ENCODE measurements at places on chromosomes 5 and 9. TPM values are rescaled to one million over a fixed set of nuclear protein-coding genes. Genes with fewer than 3 reads are reported as not detected.

DNA sequence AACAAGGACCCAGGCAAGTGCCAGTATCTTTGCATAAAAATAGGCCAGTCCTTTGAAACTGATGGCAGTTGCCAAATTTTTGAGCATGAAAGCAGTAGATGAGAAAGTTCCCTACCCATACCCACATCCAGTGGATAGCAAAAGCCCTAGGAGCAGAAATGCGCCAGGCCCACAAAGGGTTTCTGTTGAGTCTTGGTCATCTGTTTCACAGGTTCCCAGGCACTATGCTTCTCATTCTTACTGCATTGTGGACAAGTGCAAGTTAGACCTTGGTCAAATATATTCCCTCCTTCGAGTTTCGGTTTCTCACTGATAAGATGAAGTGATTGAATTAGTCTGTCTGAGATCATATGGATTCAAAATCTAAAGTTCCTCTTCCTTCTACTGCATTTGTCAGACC lies 152.3 kb downstream of the NR3C1 start:
- H3K36me3 ChIP-seq: no peaks in the 10 kb centered on the region
- H3K27me3 ChIP-seq: no peaks in the 10 kb centered on the region
- H3K4me3 ChIP-seq: no peak overlapping the region
- H3K4me1 ChIP-seq: no peaks in the 10 kb centered on the region

Gene C9
- total RNA-seq: 0.27 TPM

DNA sequence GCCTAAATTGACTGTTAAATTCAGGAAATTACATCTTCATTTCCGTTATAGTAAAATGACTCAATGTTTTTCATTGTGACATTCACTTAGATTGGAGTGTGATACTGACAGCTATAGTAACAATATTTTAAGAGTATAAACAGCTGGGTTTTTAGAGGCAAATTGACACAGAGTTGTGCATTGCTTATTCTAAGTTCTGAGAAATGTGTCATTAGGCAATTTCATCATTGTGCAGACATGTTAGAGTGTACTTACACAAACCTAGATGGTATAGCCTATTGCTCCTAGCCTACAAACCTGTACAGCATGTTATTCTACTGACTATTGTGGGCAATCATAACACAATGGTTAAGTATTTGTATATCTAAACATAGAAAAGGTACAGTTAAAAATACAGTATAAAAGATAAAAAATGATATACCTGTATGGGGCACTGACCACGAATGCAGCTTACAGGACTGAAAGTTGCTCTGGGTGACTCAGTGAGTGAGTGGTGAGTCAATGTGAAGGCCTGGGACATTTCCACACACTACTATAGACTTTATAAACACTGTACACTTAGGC lies 132.7 kb downstream of the PDE4D start:
- no peaks in the 10 kb centered on the region for H3K27me3 ChIP-seq
- H3K4me3 ChIP-seq: no peak overlapping the region
- H3K4me1 ChIP-seq: peaks cover 5% of the 10 kb centered on the region
- H3K36me3 ChIP-seq: no peaks in the 10 kb centered on the region
- no peak overlapping the region for H3K27ac ChIP-seq
- DNase-seq: no peak

Gene IL3
- total RNA-seq: not detected

Gene GRM6
- not detected for total RNA-seq

DNA sequence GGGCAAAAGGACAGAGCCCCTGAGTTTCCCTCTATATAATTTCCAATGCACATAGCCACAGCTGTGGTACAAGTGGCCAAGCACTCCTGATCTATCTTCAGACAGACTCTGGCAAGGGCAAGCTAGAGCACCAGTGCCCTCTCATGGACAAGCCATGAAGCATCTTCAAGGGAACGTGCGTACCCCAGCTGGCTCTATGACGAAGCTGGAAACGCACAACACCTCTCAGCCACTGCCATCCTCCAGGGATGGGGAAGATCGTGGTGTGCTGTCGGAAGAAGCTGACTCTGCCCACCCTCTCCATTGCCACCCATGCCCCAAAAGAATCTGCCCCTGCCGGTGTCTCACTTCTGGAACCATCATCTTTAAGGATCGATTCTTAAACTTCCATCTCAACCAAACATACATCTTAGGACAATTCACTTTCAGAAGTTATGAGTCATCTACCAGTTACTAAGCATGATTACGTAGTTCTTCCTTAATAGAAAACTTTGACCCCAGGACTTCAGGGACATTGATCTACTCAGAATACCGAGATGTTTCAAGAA lies 482.9 kb downstream of the AGTPBP1 start:
- H3K27ac ChIP-seq: no peak overlapping the region
- no peaks in the 10 kb centered on the region for H3K4me1 ChIP-seq
- no peak for DNase-seq
- H3K4me3 ChIP-seq: no peak overlapping the region
- H3K36me3 ChIP-seq: no peaks in the 10 kb centered on the region

- no peaks in the 10 kb centered on the region for H3K36me3 ChIP-seq
- H3K27me3 ChIP-seq: no peaks in the 10 kb centered on the region
- H3K27ac ChIP-seq: peak overlapping the region; percentile 90
- H3K4me3 ChIP-seq: peak overlapping the region; percentile 30
These were observed 156.3 kb upstream of the IER5L start for GRCh38 chr9:129334105-129334935.

DNA sequence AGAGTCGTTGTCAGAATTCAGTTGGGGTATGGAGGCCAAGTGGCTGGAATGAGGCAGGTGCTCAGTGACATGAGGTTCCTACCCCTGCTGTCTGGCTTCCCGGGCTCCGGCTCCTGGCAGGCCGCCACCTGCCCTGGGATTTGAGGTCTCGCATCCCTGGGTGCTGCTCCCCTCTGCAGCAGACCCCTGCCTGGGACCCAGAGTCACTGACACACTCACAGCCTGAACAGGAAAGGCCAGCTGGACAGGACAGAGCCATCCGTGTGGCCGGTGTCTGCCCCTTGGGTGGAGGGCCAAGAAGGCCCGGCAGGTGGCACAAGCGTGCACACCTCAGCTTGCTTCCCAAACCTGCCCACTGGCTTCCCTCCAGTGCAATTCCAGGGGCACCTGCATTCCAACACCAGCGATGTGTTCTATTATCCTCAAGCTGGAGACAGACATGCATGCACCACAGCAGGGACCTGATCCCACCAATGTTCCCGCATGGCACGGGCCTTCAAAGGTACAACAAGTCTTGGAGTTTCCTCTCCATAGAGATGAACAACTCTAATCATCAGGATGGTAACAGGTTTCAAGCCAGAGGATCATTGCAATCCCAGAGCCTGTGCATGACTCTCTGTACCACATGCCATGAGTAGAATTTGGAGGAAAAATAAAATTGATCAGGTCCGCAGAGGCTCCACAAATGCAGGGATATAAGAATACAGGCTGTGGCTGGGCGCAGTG lies 45.6 kb upstream of the RNF130 start:
- no peak overlapping the region for H3K4me3 ChIP-seq
- DNase-seq: peak; percentile 45
- no peaks in the 10 kb centered on the region for H3K36me3 ChIP-seq
- H3K27ac ChIP-seq: no peak overlapping the region

GRCh38 chr5:91357806-91358205 lies 25.3 kb downstream of the ARRDC3 start:
- no peak overlapping the region for H3K4me3 ChIP-seq
- no peaks in the 10 kb centered on the region for H3K27me3 ChIP-seq

DNA sequence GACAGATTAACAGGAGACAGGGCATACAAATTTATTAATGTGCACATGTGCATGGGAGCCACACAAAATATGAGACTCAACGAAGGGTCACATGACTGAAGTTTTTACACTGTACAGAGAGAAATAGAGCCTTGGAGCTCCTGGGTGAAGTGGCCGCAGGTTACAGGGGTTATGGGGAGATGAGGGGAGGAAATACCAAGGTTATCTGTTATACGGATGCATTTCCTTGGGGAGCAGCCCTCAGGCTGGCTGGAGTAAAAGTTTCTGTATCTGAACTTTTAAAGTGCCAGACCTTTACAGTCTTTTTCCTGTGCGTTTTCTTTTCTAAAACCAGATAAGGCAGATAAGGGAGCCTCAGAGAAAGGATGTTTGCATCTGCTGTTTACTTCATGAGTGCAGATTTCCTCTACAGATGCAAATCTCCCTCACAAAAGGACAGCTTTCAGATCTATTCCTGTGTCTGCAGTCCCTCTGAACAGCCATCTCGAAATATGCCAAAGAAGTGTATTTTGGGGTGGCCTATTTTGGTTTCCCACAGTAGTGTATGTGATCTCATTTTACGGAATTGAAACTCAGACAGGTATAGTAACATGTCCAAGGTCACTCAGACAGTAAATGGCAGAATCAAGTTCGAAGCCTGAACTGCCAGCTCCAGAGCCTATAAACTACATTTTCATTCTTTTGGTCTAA lies 139.3 kb upstream of the FBXL17 start:
- no peak overlapping the region for H3K27ac ChIP-seq
- DNase-seq: no peak
- peaks cover 6% of the 10 kb centered on the region for H3K4me1 ChIP-seq
- no peaks in the 10 kb centered on the region for H3K27me3 ChIP-seq

GRCh38 chr9:22141908-22142307 lies 132.8 kb upstream of the CDKN2B start:
- no peaks in the 10 kb centered on the region for H3K27me3 ChIP-seq
- no peak overlapping the region for H3K27ac ChIP-seq
- no peaks in the 10 kb centered on the region for H3K36me3 ChIP-seq
- no peaks in the 10 kb centered on the region for H3K4me1 ChIP-seq

Gene COL15A1
- 8.0 TPM for total RNA-seq

DNA sequence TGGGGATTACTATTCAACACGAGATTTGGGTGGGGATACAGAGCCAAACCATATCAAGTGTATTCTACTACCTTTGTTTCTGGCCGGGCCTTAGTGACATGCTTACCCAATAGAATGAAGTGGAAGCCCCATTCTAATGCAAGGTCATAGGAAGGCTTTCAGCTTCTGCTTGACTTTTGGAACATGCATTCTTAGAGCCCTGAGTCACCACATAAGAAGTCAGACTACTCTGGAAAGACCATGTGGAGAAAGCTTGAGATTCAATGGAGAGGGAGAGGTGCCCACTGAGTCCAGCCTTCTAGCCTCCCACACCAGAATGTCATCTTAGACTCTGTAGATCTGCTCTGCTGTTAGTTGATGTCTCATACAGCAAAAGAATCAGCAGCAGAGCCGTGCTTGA lies 155.7 kb upstream of the FBN2 start:
- no peaks in the 10 kb centered on the region for H3K36me3 ChIP-seq
- no peak overlapping the region for H3K4me3 ChIP-seq
- no peaks in the 10 kb centered on the region for H3K27me3 ChIP-seq
- no peak for DNase-seq
- H3K27ac ChIP-seq: no peak overlapping the region
- H3K4me1 ChIP-seq: no peaks in the 10 kb centered on the region

- H3K4me3 ChIP-seq: no peak overlapping the region
- no peak for DNase-seq
- H3K4me1 ChIP-seq: no peaks in the 10 kb centered on the region
- no peaks in the 10 kb centered on the region for H3K36me3 ChIP-seq
These were observed 120.7 kb upstream of the PCA3 start for GRCh38 chr9:76643399-76644117.

Gene SLC35D2
- total RNA-seq: 32.4 TPM

- H3K4me3 ChIP-seq: no peak overlapping the region
- no peaks in the 10 kb centered on the region for H3K4me1 ChIP-seq
- H3K27ac ChIP-seq: no peak overlapping the region
- no peaks in the 10 kb centered on the region for H3K36me3 ChIP-seq
- no peak for DNase-seq
These were observed 145.1 kb upstream of the TRPC7 start for GRCh38 chr5:136510481-136510880.

DNA sequence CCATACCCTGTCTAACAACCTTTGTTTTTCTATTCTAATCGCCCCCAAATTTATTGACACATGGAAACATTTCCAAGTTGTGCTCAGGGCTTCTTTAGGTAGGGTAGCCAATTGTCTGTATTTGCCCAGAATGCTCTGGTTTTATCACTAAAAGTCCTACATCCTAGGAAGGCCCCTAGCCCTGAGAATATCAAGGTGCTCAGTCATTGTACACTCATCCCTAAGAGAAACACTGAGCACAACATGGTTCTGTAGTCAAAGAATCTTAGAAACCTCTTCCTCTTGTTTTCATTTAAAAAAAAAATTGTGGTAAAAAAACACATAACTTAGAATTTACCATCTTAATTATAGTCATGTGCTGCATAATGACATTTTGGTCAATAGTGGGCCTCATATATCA lies 69.0 kb upstream of the BASP1 start:
- no peaks in the 10 kb centered on the region for H3K27me3 ChIP-seq
- no peaks in the 10 kb centered on the region for H3K4me1 ChIP-seq

DNA sequence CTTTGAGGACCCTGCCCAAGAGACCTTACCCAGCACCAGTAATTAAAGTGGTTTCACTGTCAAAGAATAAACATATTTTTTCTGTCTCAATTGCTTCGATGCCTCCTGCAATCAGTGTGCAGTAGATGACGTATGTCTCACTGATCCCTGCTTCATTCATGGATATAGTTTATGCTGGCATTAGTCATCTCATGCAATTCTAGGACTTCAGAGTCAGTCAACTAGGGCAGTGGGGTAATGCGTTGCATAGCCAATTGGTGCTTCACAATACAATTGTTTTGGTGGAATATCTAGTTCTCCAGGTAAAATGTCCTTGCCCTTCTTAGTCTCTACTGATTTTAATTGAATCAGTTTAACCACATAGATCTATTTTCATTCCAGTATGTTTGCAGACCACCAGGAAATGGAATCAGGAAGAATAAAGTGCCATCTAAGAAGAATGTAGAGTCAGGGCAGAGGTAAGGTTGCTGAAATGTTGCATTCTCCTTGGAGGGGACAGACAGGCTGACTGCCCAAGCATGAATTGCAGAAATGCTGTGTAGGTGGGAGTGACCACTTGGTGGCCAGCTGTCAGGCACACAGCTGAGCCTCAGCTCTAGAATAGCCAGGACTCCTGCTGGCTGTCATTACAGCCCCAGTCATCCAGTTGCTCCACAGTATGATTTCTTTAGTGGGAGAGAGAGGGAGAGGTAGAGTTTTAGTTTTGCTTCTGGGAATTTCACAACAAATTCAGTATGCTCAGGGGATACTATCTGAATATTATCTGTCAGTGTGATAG lies 73.5 kb upstream of the MEGF10 start:
- H3K4me3 ChIP-seq: no peak overlapping the region
- no peak overlapping the region for H3K27ac ChIP-seq
- H3K36me3 ChIP-seq: no peaks in the 10 kb centered on the region
- H3K4me1 ChIP-seq: no peaks in the 10 kb centered on the region
- DNase-seq: no peak
- no peaks in the 10 kb centered on the region for H3K27me3 ChIP-seq

DNA sequence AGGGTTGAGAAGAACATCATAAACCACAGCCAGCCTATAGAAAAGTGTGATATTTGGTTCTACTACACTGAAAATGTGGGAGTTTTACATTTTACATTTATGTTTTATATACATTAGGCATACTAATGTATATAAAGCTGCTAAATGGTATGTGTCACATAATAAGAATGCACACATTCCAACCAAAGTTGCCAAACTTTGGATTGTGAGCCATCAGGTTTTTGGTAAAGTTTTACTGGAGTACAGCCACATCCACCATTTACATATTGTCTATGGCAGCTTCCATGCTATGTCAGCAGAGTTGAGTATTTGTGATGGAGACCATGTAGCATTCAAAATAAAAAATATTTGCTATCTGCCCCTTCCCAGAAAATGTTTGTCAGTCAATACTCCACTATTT lies 23.1 kb upstream of the TARS1 start:
- H3K4me3 ChIP-seq: no peak overlapping the region
- DNase-seq: no peak
- no peak overlapping the region for H3K27ac ChIP-seq
- no peaks in the 10 kb centered on the region for H3K27me3 ChIP-seq
- H3K4me1 ChIP-seq: no peaks in the 10 kb centered on the region

Data from lower lobe of right lung (tissue), 2 donors.